CD8-positive, alpha-beta T cell (primary cell): ENCODE measurements at places on chromosomes 6 and 20.

DNA sequence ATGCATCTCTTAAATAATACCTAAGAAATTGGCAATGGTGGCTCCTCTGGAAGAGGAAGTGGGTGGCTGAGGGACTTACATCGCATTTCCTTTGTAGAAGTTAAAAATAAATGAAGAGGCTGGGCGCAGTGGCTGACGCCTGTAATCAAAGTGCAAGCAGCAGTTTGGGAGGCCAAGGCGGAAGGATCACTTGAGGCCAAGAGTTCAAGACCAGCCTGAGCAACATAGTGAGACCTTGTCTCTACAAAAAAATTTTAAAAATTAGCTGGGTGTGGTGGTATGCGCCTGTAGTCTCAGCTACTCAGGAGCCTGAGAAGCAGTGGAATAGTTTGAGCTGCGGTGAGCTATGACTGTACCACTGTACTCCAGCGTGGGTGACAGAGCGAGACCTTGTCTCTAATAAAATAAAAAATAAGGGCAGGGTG, 12.2 kb upstream of the NCOA3 start:
- peak; percentile 80 for DNase-seq

DNA sequence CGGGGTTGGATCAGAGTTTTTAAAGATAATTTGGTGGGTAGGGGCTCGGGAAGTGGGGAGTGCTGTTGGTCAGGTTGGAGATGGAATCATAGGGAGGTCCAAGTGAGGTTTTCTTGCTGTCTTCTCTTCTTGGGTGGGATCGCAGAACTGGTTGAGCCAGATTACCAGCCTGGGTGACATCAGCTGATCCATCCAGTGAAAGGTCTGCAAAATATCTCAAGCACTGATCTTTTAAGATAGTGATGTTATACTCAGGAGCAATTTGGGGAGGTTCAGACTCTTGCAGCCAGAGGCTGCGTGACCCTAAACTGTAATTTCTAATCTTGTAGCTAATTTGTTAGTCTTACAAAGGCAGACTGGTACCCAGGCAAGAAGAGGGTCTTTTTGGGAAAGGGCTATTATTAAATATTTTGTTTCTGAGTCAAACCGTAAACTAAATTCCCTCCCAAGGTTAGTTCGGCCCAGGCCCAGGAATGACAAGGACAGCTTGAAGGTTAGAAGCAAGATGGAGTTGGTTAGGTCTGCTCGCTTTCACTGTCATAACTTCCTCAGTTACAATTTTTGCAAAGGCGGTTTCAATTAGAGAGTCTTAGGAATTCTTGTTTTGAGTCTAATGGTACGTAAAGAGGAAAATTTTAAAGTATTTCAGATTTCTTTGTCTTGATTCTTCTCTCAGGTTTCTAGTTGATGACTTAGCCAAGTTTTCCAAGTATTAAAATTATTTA, 53.1 kb downstream of the SCAF8 start:
- no peak for DNase-seq

- DNase-seq = no peak
Measured at GRCh38 chr20:43658069-43658722, 8.7 kb upstream of the MYBL2 start.

GRCh38 chr6:113481910-113482309, 375.2 kb upstream of the MARCKS start:
- DNase-seq = no peak

DNA sequence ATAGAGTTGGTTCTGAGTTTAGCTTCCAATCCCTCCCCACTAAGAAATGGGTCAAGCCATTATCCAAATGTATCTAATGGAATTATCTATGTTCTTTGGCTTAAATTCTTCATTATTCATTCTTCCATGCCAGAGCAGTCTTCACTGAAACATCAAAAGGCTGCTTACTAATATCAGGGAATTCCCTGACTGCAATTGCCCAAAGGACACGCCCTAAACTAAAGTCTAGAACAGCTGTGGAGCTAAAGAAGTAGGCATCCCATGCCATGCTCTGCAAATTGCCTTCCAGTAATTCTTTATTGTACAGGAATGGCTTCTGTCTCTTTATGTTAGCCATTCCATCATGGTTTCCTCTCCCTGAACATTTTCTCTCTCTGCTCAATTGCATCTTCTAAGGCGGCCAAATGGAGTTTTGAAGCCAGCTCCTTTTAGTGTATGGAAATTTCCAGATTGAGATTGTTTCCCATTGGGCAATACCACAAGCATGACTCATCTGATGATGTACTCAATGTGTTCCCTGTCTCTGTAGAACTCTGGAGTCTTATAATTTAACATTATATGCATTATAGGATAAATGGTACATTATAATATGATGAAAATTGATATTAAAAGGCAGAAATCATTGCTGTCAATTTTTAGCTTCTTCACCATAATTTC, 28.8 kb upstream of the TSHZ2 start:
- DNase-seq = no peak

- no peak for DNase-seq
Measured at GRCh38 chr6:25340431-25341202, 61.4 kb downstream of the CARMIL1 start.

DNA sequence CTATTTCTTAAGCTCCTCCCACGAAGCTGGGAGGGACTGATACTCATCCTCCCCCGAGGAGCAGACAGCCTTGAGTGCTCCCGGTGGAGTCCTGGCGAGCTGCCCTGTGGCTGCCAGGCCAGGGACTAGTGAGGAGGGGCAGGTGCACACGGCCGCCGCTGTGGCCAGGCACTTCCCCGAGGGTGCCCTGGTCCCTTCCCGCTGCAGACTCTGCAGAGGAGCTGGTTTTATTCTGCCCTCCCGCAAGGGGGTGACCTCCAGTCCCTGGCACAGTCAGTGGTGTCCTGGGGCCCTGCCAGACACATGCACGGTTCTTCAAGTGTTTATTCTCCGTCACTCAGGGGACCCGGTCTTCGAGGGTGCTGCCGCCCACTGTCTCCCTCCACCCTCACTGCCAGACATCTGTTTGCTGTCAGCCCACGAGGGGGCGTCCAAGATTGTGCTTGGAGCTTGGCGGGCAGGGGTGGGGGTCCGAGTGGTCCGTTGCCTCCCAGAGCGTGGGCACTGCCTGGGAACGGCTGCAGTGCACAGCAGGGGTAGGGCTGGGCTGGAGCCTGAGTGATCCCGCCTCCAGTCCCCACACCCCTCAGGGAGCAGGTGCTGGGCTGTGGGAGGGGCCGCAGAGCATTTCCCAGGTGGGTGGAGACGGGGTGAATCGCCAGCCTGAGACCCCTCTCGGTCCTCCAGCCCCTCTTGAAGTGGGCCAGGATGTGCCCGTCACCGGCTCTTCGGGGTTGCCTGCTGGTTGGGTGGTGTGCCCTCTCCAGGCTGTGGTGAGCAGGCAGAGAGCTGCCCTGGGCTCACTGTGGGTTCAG, 3.1 kb upstream of the CABLES2 start:
- no peak for DNase-seq

DNA sequence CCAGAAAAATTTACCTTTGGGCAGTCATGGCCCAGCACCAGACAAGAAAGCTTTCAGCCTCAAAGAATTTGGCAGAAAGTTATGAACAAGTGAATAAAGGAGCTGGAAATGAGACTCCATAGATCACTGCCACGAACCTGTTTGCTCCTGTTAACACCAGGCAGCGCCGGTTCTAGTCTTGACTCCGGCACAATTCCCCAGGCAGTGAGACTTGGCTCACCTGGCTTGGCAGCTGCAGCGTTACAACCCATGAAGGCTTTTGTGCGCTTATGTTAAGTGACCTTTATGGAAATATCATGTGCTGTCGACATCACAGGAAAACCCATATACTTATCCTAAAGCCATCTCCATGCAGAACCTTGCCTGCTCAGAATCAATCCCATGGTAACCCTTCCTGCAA, 22.2 kb upstream of the FOXC1 start:
- DNase-seq = peak; percentile 5

DNA sequence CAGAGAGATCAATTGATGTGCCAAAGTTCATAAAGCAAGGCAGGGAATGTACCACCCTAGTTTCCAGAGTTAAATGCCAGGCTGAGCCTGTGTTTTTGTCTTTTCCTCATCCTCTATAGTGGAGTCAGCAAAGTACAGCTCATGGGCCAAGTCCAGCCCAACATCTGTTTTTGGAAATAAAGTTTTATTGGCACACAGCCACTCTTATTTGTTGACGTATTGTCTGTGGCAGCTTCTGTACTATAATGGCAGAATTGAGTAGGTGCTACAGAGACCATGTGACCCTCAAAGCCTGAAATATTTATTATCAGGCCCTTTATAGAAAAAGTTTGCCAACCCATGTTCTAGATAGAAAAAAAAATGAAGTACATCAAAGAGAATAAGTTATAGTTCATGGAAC, 187.0 kb downstream of the TSHZ2 start:
- no peak for DNase-seq

DNA sequence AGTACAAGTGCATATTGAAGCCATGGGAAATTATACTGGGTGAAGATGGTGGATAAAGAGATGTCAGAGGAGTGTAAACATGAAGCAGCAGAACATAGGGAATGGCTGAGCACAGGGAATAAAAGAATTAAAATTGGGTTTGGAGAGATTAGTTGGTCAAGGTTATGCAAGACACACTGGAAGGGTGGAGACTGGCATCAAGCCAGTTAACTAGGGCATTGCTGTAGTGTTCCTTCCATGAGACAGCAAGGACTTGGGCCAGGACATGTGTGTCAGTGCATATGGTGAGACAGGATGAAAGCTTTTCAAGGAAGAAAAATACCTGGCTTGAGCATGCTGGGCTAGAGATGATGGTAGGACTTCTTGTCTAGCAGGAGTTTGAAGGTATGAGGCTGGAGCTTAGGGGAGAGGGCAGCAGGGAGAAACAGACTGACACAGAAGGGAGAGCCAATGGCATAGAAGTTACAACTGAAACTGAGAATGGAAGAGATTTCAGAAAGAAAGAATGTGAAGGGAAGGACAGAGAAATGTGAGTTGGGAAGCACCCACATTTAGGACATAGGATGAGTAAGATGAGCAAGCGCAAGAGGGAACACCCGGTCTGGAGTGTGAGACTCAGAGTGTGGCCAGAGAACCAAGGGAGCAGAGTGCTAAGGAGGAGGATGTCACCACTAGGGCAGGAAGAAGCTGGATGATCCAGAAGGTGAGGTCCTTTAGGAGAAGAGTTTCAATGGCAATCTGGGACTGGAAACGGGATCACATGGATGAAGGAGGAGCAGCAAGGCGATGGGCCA, 14.5 kb upstream of the TMEM170B start:
- no peak for DNase-seq

DNA sequence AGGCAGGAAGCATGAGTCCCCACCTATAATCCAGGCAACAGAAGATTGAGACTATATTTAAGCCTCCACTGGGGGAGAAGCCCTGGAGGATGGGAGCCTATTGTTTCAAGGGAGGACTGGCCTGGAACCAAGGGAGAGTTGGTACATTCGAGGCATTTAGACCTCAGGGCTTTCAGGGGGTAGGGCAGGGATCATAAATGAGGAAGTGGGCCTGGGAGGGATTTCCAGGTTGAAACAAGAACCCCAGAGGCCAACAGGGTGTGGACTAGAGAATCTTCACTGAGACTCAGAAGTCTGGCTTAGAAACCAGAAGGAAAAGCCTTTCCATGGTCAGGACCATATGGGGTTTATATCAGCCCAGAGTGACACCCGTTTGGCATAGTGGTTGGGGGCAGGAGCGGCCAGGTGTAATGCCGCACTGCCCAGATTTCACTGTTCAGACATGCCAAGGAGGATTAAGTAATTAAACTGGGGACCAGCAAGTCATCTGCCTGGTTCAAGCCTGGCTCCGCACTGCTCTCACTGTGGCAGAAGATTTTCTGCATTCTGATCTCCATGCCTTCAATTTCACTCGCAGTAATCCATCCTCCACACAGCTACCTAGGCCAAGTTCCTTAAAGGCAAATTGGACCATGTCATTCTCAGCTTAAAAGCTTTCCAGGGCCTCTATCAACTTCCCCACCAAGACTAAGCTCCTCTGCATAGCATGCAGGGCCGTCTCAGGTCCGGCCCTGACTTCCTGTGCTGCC, 17.8 kb downstream of the LRFN2 start:
- DNase-seq = no peak

GRCh38 chr6:156791320-156791850, 14.2 kb downstream of the ARID1B start:
- DNase-seq = no peak

DNA sequence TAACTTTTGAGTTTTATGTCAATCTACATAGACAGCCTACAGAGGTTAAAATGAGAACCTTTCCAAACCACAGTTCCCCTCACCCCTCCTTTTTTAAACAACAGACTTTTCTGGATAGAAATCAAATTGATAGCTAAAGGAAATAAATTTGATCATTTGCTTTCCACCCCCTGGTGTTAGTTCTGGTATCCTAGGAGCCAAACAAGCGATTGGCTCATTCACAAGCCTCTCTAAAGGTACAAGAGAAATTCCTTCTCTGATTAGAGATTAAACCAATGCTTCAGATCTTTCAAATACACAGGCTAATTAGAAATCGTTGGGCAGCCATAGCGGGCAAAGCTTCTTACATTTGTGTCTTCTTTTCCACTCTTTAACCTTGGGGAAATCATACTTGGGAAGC, 232.3 kb downstream of the TBC1D7 start:
- no peak for DNase-seq
